ENCODE measurements at places on chromosomes 1 and 21.

- DNase-seq = peak; percentile 99
Measured at GRCh38 chr1:26999440-26999987, 6.0 kb downstream of the TRNP1 start.

GRCh38 chr1:23122796-23123195, 45.9 kb downstream of the LUZP1 start:
- no peak for DNase-seq

DNA sequence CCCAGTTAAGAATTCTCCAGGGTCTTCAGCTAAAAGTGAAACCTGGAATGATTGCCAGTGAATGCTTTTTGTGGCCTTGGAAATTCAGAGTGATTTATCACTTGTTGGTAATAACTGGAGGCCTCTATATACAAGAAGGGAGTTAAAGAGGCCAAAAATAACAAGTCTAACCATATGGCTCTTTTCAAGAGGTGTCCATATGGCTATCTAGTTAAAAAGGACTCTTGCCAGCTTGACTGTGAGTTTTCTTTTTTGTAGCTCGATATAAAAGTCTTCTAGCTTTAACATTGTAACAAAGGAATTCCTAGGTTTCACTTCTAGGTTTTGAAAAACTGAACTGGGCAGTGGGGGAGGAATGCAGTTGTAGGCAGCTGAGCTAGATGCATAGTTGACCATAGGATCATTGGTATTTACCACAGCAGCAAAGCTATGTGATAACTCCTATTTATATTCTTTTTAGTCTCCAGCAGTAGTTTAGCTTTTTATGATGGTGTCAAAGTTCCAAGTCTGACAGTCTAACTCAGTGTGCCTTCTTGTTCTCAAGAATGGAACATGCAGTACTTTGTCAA, 44.4 kb downstream of the CACHD1 start:
- peak; percentile 70 for DNase-seq

- DNase-seq = no peak
Measured at GRCh38 chr1:223330466-223330865, 33.5 kb downstream of the SUSD4 start.

DNA sequence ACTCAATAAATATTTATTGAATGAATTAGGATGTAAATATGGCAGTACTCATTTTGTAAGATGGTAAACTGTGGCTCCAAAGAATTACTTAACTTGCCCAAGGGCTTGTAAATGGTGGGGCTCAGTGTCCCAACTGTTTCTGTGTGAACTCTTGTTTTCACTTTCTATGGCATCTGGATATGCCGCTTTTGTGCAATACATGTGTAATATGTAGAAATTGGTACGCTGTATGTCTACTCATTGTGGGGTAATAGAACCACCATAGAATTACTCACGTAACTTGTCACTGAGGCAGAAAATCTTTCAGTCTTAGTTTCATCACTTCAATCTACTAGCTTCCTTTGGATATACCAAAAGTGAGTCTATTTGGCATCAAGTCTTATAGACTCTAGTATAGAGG, 977 bp downstream of the PRPF3 start:
- peak; percentile 26 for DNase-seq

GRCh38 chr1:2573250-2573920, 13.2 kb upstream of the PRXL2B start:
- DNase-seq = no peak

- DNase-seq = peak; percentile 76
Measured at GRCh38 chr1:153422450-153423068, 6.2 kb downstream of the S100A7A start.

DNA sequence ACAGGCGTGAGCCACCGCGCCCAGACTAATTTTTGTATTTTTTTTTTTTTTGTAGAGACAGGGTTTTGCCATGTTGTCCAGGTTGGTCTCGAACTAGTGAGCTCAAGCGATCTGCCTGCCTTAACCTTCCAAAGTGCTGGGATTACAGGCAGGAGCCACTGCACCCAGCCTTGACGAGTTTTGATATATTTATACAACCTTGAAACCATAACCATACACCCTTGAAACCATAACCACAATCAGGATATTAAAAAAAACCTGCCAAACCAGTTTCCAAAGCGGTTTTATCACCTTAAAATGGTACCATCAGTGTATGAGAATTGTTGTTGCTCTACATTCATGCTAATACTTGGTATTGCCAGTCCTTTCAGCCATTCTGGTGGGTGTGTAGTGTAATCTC, 3.7 kb upstream of the PHACTR4 start:
- DNase-seq = no peak

- DNase-seq = peak; percentile 15
Measured at GRCh38 chr1:110152133-110152785, 2.0 kb downstream of the SLC6A17 start.

DNA sequence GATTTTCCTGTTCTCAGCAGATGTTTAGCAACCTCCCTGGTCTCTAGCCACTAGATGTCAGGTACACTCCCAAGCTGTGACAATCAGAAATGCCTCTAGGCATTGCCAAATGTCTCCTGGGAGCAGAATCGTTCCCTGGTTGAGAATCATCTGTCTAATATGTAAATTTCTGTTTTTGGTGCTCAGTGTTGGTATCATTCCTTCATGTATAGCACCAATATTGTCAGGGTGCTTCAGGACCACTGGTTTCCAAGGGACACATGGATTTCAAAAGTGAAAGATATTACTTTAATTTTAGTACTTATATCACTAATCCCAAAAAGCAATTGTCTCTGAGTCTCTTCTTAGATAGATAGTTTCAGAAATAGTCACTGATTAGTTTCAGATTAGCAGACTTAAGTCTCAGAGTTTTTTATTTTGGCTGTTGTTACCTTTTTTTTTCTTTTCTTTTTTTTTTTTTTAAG, 160.1 kb downstream of the PTPRC start:
- no peak for DNase-seq

GRCh38 chr1:246987083-246987690, 20.7 kb downstream of the ZNF695 start:
- DNase-seq = no peak

DNA sequence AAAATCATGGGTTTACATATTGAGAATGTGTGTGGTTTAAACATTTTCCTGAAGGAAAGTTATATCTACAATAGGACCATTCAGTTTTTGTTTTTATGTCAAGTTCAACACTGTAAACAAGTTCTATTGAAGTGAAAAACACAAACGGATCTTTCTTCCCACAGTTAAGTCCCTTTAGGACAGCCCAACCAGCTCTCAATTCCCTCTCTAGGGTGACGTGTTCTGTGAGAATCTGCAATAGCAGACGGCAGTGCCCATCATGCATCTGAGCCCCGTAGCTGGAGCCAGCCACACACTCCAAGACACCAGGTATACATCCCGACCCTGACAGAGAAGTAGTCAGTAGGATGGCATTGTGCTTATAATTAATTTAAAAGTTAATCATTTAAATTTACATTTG, 26.3 kb upstream of the IVNS1ABP start:
- no peak for DNase-seq

DNA sequence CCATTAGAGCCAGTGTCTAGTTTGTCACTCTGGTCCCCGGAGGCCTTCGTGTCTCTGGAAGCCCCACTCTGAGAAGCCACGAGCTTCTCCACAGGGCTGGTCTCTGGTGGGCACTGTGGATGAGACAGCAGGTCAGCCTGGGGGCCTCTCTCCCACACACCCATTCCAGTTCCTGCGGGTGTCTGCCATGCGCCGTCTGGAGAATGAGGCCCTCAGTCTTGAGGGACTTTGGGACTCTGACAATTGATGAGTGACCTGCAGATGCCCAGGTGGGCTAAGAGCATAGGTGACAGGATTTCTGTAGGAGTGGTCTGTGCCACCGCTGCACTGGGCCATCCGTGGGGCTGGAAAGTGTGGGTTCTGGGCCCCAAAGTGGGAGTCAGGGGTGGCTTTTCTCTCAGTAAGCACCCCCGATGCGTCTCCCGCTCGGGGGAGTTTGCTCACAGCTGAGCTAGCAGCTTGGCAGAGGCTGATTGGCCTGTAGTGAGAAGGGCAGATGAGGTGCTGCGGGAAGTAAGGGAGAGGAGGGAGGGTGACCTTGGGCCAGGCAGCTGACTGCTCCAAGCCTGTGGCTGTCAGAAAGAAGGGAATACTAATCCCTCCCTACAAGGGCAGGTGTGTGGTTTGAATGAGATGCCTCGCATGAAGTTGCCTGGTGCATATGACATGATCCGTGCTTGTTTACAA, 26.4 kb downstream of the LHX4 start:
- no peak for DNase-seq

- DNase-seq = no peak
Measured at GRCh38 chr1:2373551-2374251, 17.7 kb downstream of the MORN1 start.

GRCh38 chr1:212228076-212228475, 57.1 kb upstream of the PPP2R5A start:
- DNase-seq = no peak

GRCh38 chr1:7460807-7461206, 310.3 kb upstream of the VAMP3 start:
- no peak for DNase-seq

GRCh38 chr1:63326473-63327380, 4.4 kb downstream of the FOXD3 start:
- DNase-seq = no peak

- peak; percentile 85 for DNase-seq
Measured at GRCh38 chr1:81799939-81800694, 617 bp upstream of the ADGRL2 start.

- peak; percentile 78 for DNase-seq
Measured at GRCh38 chr1:86913399-86913895, 479 bp downstream of the SELENOF start.

GRCh38 chr1:208209896-208210589, 34.1 kb downstream of the PLXNA2 start:
- DNase-seq = no peak

DNA sequence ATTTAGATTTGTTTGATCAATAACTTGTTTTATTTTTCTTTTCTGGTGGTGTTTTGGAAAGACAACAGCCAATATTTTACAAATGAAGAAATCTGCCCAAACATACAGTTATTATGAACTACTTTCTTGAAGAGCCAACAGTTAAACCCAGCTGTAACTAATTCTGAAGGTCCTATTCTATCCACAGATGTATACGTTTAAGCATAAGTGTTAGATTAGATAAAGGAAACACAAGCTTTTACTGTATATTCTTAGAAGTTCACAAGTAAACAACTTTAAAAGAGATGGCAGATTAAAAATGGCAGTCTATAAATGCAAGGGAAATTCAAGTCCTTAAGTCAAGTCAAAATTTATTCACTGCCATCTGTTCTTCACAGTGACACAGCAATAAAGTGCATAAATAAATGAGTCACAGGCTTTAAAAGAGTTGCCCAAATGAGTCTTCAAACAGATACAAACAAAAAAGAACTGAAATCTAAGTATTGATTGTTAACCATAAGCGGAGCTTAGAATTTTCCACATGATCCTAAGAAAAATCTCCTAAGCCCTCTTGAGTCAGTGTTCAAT, 49.9 kb upstream of the KCNH1 start:
- peak; percentile 11 for DNase-seq

GRCh38 chr1:1242461-1243265, 3.9 kb downstream of the C1QTNF12 start:
- DNase-seq = no peak

GRCh38 chr1:114090738-114091505, 62.7 kb downstream of the SYT6 start:
- no peak for DNase-seq

DNA sequence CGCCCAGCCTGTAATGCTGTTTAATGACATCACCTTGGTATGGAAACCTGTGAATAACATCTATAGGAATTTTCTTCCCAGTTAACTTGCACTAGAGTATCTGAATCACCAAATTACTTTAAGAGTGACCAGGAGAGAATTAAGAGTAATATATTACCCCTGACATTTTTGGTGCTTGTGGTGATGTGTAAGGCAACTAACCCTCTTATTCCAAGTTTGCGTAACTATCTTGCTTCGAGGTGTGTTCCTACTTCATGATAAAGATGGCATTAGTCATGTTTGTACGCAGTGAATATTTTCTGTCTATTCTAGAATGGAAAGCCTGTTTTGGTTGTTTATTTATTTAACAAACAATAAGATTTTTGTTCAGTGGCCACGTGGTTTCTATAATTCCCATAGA, 131.3 kb downstream of the ZP4 start:
- no peak for DNase-seq

DNA sequence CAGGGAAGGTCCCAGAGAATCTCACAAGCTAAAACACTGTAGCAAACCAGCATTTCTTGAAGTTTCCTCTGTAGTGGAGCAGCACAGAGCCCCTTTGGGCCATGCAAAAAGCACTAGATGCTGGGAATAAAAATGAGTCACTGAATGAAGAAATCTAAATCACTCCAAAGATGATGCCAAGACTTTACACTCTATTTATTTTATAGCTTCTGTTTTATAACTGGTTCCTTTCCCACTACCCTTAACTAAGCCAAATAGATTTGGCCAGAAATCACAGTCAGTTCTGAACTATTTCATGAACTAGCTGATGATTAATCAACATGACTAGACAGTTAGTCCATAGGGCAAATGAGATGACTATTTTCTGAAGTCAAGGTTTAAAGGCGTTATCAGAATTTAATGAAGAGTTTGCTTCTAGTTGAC, 89.5 kb downstream of the SCMH1 start:
- peak; percentile 79 for DNase-seq

GRCh38 chr1:200496937-200497336, 87.1 kb upstream of the ZNF281 start:
- no peak for DNase-seq

GRCh38 chr1:226475142-226475511, 67.2 kb upstream of the PARP1 start:
- no peak for DNase-seq

DNA sequence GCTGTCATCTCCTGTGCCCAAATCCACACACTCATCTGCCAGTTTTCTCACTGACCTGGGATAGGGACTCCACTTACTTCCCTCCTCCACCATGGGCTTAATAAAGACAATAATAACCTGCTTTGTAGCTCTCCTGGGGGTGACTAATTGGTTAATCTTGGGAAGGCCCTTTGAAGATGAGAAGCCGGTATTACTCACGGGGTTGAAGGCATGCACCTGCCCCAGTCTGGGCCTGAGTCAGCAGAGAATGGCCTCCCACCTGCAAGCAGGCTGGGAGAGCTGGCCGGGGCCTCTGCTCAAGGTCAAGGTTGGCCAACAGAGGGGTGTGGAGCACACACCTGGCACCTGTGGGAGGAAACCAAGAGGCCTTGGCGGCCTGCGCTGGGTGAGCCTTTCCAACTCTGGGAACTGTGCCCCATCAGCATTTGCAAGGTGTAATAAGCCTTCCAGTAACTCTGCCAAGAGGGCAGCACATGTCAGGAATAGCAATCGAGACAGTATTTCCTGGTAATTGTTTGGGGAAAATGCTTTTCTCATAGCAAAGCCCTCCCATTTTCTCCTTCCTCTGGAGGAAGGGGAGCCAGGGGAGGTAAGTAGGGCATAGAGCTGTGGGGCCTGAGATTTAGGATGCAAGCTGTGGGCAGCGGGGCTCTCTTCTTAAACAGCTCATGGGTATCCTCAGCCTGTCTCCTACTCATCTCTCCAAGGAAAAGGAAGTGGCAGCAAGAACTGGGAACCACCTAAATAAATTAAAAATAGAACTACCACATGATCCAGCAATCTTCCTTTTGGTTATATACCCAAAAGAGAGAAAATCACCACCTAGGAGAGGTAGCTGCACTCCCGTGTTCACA, 49.0 kb downstream of the TOMM20 start:
- DNase-seq = no peak

All from adipocyte (in vitro differentiated cells).